Liver (tissue), 10 donors: ENCODE measurements at places on chromosomes 12 and 14. TPM values are rescaled to one million over a fixed set of nuclear protein-coding genes. Genes with fewer than 3 reads are reported as not detected.

DLGAP5 gene
- under 0.01 TPM for total RNA-seq

GRCh38 chr12:109387425-109388166 is 39.9 kb downstream of the MYO1H start:
- DNase-seq: no peak

LRFN5 gene
- 0.08 TPM for total RNA-seq

- no peak for DNase-seq
Measured at GRCh38 chr12:79555028-79555925, 135.5 kb downstream of the PAWR start.

GRCh38 chr12:15205341-15206010 is 15.7 kb downstream of the RERG start:
- no peak for DNase-seq

DNA sequence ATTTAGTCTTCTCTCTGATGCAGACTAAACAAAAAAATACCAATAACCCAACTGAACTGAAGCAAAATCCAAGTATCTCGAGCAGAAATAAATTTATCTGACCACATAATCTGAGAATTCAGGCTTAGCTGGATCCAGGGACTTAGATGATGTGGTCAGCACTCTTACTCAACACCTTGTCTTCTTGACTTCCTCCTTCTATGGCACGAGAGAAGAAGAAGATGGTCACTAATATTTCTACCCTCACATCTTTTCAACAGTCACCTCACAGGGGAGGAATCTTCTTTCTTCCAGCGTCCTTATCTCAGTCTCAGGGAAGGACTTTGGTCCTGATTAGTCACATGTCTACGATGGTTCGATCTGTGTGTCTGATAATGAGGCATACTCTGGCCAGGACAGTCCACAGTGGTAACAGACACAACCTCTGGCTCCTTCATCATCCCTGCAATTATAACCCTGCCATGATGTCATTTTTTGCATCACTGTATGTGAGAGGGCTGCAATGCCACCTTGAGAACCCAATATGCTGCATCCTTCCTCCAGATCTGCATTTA is 15.8 kb downstream of the RGS6 start:
- DNase-seq: no peak

KLRB1 gene
- 1.2 TPM for total RNA-seq

DNA sequence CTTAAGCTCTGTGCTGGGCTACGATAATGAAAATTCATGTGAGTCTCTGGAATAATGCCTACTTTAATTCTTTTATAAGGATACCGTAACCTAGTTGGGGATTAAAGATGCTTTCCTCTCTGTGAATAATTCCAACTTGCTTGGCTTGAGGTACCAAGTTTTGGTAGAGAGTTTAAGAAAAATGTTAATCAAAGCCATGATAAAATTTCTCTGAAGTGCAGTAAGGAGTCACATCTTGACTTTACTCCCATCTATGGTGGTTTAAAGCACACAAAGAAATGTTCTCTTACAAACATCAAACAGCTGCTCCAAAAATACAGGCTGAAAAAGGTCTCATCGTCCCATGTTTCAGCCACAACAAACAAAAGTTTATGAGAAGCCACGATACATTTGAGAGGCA is 284.8 kb upstream of the TBX3 start:
- no peak for DNase-seq

- no peak for DNase-seq
Measured at GRCh38 chr12:92446083-92446460, 256.7 kb upstream of the PLEKHG7 start.

- no peak for DNase-seq
Measured at GRCh38 chr12:39581592-39581991, 38.0 kb downstream of the ABCD2 start.

- no peak for DNase-seq
Measured at GRCh38 chr12:107320929-107321631, 227.7 kb upstream of the CRY1 start.

- no peak for DNase-seq
Measured at GRCh38 chr14:76194327-76194726, 42.6 kb downstream of the GPATCH2L start.

DNA sequence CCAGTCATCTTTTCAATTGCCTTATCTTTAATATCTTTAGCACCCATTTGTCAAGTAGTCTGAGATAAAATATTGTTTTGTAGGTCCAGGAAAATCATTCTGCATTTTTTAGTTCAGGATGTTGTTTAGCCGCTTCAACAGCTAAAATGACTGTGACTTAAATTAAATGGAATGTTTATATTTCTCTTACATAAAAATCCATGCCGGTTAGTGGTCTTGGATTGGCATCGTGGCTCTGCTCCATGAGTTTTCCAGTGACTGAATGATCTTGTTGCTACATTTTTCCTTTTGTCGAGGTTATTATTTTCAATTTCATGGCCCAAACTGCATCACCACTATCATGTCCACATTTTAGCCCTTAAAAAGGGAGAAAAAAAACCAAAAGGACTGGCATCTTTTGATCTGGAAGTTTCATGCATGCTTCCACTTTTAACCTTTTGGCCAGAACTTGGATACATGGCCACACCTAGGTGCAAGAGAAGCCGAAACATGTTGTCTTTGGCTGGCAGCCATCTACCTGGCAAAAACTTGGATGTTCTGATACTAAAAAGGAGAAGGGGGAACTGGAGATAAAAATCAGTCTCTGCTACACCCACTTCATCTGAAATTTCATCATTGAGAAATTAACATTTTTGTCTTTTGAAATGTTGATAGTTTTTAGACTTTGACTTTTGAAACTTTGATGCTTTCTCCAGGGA is 142.4 kb downstream of the OTOGL start:
- DNase-seq: no peak

- no peak for DNase-seq
Measured at GRCh38 chr14:53153702-53154112, 584 bp upstream of the DDHD1 start.

DNA sequence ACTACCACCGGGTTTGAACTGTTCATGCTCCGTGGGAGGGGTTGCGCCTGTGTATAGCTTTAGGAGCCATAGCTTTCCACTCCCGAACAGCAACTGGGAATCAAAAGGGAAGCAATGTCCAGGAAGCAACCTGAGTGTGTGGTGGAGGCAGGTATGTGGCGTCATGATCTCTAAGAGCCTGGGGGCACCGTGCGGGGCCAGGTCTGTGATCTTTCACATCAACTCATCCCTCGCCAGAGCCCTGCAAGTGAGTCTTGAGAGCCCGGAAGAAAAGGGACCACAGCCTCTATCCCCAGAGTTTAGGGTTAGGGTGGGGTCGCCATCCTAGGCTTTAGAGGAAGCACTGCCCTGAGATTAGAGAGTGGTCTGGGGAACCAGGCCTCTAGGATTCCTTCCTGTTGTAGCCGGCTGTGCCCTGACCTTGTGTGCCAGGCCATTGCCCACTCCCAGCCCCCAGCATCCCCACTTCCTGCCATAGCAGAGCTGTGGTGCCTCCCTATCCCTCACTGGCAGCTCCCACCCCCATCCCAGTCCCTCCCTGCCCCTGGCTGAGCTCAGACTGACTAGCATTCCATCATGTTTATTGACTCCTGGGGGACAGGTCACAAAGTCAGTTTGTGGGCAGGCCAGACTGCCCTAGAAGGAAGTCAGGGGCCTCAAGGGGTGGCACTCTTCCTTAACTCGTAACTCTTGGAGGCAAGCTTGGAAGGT is 745 bp upstream of the ADCY4 start:
- DNase-seq: no peak

DNA sequence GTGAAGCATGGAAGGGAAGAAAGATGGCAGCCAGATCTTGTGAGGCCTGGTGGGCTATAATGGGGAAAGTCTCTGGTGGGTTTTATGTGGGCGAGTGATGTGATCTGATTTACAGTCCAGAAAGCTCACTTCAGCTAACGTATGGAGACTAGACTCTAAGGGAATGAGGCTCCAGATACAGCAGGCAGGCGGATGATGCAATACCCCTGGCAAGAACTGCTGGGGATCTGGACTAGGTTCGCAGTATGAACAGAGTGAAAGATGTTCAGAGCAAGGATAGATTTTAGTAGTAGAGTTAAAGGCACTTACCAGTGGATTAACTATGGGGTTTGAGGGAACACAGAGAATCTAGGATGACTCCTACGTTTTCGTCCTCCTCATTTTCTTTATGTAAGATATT is 253.1 kb downstream of the ANO2 start:
- DNase-seq: no peak

- no peak for DNase-seq
Measured at GRCh38 chr14:61474015-61474414, 152.6 kb downstream of the PRKCH start.

- no peak for DNase-seq
Measured at GRCh38 chr14:74913986-74914573, 9.0 kb downstream of the RPS6KL1 start.

GPRC5D gene
- not detected for total RNA-seq

PIANP gene
- not detected for total RNA-seq

SYCP3 gene
- not detected for total RNA-seq

DNA sequence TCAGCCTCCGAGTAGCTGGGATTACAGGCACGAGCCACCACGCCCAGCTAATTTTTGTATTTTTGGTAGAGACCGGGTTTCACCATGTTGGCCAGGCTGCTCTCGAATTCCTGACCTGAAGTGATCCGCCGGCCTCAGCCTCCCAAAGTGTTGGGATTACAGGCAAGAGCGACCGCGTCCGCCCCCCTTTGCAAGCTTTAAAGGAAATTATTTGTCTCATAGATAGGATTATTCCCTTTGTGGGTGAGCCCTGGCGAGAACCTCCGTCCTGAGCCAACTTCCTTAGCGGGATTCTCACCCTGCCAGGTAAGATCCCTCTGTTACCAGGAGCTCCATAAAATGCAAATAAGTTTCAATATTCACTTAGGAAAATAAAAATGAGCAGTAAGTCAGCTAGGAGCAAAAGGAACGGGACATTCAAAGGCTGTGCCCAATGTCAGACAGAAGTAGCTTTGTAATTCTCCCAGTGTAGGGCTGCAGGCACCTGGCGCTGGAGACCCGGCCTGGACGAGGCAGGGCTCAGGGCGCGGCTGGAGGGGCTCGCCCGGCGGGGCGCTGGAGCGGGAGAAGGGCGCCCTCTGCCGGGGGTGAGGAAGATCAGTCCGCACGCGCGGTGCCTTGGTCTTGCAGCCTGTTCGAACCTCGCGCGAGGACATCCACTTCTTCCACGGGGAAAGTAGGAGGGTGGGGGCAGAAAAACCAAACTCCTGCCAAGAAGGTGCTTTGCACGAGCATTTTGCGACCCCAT is 47.2 kb upstream of the PLXNC1 start:
- peak; percentile 80 for DNase-seq

DNA sequence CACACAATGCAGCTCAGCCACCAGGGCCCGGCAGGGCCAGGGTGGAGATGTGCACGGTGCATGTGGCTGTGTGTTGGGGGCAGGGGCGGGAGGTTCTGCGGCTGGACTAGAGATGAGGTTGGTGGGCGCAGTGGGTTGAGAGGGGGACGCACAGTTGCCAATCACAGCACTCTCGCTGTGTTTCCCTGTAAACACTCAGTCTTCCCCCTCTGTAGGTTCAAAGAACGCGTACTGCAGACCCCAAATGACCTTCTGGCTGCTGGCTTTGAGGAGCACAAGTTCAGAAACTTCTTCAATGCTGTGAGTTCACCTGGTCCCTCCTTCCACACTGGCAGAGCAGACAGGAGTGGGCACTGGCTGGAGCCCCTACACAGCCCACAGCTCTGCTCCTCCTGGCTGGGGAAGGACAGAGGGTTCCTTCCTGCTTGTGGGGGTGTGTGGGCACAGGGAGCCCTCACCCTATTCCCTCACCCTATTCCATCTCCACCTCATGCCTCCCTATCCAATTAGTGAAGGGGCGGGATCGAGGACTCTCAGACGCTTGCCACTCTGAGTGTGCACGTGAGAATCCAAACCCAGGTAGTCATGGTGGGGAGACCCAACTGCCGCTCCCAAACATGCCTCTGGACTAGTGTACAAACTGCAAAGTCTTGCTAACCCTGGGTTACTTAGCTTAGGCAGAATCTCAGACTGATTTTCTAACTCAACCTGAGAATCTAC is 17.8 kb downstream of the OTUB2 start:
- DNase-seq: no peak

GRCh38 chr12:20150835-20151422 is 217.4 kb upstream of the PDE3A start:
- no peak for DNase-seq

IFNG-AS1 gene
- total RNA-seq: not detected

ZBTB39 gene
- total RNA-seq: 3.6 TPM

DNA sequence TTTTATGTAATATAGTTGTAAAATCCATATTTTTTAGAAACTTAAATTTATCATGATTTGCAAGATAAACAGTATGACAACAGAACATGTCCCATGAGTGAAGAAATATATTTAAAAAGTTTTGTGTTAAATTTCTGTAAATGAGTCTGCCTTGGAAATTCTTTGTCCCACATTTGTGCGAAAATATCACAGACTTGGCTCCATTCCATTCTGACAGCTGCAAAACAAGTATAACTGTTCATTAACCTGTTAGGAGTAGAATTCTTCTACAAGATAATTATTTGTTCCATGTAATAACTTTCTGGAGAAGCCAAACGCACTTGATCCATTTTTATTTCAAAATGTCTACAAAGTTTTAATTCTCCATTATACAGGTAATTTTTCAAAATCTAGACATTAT is 37.9 kb downstream of the MDM1 start:
- no peak for DNase-seq

DNA sequence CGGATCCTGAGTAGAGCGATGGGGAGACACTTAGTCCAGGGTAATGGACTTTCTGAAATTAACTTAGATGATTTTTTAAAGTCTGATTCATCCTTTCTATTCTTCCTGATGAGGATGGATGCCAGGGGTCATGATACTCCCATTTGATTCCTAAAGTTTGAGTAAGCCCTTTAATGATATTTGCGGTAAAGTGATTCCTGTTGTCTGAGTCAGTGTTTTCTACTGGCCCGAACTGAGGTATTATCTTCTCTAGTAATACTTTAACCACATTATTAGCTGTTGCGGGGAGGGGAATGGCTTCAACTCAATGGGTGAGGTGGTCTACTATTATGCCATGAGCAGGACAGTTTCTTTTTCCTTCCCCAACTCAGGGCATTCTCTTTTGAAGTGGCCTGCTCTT is 111.6 kb downstream of the RIN3 start:
- DNase-seq: no peak

FGF6 gene
- total RNA-seq: not detected

- peak; percentile 9 for DNase-seq
Measured at GRCh38 chr12:34399631-34400410, 377.5 kb downstream of the ALG10 start.

- DNase-seq: no peak
Measured at GRCh38 chr14:81276073-81277069, 55.6 kb upstream of the GTF2A1 start.

- DNase-seq: no peak
Measured at GRCh38 chr14:100844846-100845245, 18.9 kb downstream of the MEG3 start.

- DNase-seq: no peak
Measured at GRCh38 chr14:48401321-48401720, 725.9 kb upstream of the MDGA2 start.

FLVCR2 gene
- 13.1 TPM for total RNA-seq

GNB3 gene
- total RNA-seq: under 0.01 TPM

GRCh38 chr14:93941293-93941910 is 14.3 kb downstream of the FAM181A start:
- DNase-seq: no peak

DNA sequence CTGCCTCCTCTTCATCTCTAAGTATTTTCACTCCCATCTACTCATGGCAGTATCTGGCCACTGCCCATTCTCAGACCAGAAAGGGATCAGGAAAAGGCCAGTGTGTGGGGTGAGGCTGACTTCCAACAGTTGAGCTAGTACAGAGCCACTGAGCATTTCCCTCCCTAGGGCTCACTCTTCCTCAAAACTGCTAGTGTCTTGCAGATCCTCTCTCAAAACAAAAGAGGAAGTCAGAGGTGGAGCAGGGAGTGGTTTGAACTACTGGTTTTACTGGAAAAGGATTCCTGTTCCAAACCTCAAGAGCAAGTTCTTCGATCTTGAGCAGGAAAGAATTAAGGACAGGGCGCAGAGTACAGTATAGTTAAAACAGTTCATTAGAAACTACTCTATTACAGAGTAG is 11.7 kb upstream of the RNASE10 start:
- no peak for DNase-seq
